ENCODE measurements at places on chromosomes 6 and 20. TPM values are rescaled to one million over a fixed set of nuclear protein-coding genes. Genes with fewer than 3 reads are reported as not detected.

The MYL9 gene
- total RNA-seq = 518 TPM

The PCK1 gene
- 331 TPM for total RNA-seq

The ZNF165 gene
- total RNA-seq = 0.19 TPM

The MYLK2 gene
- total RNA-seq = not detected

The FLRT3 gene
- total RNA-seq = 0.06 TPM

The FNDC1 gene
- total RNA-seq = 1.2 TPM

The CEBPB gene
- 434 TPM for total RNA-seq

The RNF39 gene
- total RNA-seq = not detected

The C6orf58 gene
- not detected for total RNA-seq

The NHLRC1 gene
- 2.1 TPM for total RNA-seq

The FHL5 gene
- total RNA-seq = 16.6 TPM

- DNase-seq = no peak
These were observed 4.0 kb upstream of the TUBB2B start for GRCh38 chr6:3231247-3232016.

DNA sequence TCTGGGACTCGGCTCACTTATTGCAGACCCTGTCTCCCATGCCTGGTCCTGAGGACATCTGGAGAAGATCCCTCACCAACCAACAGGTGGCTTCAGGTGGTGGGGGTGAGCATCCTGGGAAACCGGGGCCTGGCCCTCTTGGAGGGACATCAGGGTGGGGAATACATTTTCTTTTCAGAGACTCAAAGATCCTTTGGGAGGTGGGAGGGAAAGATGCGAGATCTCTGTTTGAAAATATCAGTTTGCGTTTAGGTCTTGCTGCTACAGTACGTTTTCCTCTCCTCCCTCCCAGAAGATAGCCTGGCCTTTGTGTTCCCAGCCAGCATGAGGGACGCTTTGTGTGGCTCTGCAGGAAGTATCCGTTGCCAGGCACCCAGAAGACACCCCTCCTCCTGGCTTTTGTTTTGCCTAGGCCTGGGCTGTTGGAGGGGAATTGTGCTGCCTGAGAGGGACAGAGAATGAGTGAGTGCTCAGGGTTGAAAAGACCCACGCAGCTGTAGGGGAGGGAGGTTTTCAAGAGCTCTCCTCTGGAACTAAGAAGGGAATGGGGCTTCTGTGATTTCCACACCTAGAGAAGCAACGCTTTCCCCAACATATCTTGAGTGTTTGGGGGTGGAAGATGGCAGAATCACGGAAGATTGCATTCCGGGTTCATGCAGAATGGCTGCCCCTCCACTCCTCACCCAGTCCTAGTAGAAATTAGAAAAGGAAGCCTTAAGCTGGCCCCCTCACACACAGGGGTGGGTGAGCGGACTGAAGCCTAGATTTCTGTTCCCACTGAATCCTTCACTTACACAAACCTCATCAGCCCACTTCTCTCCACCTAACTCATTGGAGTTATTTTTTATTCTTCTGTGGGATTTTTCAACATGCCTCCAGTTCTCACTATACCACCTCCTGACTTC, 22.0 kb upstream of the SLC2A12 start:
- no peak for DNase-seq

- no peak for DNase-seq
These were observed 1.3 kb downstream of the SLCO4A1 start for GRCh38 chr20:62643521-62644043.

GRCh38 chr6:150702675-150703074, 103.0 kb downstream of the PLEKHG1 start:
- no peak for DNase-seq

DNA sequence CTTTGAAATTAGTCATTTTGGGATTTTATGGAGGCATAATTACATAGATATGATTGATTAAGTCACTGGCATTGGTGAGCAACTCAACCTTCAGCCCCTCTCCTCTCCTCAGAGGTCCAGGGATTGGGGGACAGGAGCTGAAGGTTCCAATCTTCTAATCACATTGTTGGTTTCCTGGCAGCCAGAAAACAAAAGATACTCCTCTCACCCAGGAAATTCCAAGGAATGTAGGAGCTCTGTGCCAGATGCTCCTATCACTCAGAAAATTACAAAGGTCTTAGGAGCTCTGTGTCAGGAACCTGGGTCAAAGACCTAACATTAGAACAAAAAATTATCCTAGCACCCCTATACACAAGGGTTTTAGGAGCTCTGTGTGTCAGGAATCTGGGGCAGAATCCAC, 679.7 kb upstream of the ID4 start:
- no peak for DNase-seq

DNA sequence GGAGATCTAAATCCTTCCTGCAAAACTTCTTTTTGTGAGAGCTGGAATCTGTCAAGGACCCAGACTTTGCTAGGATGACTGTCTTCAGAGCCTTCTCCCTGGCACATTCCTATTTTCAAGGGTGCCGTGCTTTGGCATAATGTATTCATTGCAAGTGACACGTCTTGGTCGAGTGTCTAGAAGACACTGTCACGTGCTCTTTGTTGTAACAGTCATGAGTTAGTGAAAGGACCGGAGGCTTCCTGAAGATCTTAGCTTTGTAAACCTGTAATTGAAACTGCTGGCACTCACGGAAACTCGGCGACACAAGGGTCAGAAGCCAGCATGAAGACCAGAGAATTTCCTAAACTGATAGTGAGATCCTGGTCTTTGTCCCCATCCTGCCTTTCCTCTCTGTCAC, 19.7 kb upstream of the TAGAP start:
- DNase-seq = no peak

DNA sequence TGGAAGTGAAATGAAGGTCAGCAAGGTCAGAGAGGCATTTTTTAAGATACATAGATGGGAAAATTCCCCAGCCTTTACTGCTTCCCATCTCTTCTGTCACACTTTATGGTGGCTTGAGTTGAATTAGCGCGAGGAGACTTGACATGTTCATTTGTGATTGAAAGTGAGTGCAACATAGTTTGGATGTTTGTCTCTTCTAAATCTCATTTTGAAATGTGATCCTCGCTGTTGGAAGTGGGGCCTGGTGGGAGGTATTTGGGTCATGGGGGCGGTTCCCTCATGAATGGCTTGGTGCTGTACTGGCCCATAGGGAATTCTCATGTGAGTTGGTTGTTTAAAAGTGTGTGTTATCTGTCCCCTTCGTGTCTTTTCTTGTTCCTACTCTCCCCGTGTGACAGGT, 237.2 kb downstream of the CDKAL1 start:
- DNase-seq = no peak

GRCh38 chr6:47701363-47701762, 3.0 kb downstream of the ADGRF4 start:
- no peak for DNase-seq

DNA sequence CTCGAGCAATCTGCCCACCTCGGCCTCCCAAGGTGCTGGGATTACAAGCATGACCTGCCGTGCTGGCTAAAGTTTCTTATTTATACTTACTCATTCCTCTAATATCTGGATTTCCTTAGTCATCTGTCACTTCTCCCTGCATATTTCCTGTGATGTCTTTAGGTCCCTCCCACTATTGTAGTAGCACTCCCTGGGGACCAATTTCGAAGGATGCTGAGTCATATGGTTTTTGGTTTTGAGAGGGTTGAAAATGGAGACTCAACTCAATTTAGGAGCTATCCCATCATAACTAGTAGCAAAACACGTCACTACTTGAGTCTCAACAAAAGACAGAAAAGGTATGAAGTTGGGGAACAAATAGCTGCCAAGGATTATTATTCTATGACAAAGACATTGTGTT, 20.2 kb downstream of the MCUR1 start:
- no peak for DNase-seq

GRCh38 chr6:106927531-106928398, 46.8 kb downstream of the CD24 start:
- DNase-seq = no peak

DNA sequence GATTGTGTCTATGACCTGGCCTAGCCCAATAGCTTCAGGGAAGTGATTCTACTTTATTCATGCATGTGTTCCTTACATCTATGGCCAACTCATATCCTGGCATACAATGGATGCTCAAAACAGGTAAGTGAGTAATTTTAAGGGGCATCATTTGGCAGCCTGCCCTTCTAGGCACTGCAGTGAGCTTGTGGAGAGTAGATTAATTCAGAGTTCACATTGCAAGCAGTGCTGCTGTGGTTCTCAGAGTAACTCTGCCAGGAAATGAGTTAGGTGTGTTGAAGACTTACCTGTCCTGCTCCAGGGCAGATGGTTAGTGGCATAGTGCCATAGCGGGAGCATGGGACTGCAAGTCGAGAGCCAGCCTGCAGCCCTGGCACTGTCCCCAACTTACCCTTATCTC, 158.0 kb downstream of the SCP2D1 start:
- no peak for DNase-seq

GRCh38 chr6:50655848-50656453, 57.4 kb upstream of the TFAP2D start:
- DNase-seq = no peak

DNA sequence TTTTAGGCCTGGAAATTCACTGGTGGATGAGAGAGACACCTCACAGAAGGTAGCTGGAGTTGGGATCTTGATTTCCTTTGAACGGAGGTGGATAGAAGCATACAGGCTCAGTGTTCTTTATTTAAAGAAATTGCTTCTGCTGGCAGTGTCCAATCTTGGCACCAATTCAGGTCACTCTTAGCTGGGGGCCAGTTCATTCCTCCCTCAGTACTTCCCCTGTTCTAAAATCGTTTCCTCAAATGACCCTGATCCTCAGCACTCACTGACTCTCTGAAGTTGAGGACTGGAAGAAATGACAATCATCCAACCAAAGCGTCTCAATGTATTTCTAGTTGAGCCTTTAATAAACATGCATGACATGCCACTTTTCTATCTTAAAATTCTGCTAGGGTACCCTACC, 472.5 kb upstream of the BTBD3 start:
- no peak for DNase-seq

GRCh38 chr6:117674991-117675657, at the start of gene NUS1:
Gene NUS1, plus strand, starts transcription at chr6:117675469. Its CDS starts 202 bp downstream, at chr6:117675671.
- peak; percentile 99 for DNase-seq

GRCh38 chr6:79544299-79544927, 7.2 kb upstream of the LCA5 start:
- DNase-seq = no peak

DNA sequence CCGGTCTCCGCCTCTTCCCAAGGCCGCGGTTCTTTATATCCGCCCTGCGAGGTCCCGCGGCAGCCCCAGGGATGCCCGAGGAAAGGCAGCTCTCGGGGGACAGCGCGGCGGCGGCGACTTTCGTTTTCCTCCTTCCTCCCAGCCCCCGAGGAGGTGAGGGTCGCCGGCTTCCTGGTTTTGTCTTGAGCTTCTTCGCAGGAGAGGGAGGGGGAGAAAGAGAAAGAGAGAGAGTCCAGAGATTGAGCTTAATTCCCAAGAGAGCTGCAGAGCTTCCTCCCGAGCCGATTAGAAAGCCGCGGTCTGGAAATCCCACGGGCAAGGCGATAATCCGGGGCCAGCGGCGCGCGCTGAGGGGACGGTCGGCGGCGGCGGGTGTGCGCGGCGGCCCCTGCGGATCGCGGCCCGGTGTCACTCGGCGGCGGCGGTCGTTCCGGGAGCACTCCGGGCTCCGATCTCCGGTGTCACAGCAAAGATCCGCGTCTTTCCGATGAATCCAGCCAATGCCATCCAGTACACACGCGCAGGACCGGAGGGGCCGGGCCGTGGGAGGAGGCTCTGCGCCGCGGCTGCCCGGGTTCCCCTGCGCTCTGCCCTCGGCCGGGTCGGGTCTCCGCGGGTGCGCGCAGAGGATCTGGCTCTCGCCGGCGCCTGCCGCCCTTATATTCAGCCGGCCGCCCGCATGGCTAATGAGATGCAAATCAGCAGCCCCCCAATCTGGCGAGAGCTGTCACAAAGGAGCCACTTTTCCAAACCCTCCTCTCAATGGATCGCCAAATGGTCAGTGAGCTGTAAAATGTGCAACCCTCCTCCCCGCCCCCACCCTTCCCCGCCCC, at the start of gene DLL1:
TSS of gene DLL1 (minus strand) at position 783 of the 833 bp plus-strand sequence. CDS start 939 bp downstream, outside the sequence.
- DNase-seq = peak; percentile 89

DNA sequence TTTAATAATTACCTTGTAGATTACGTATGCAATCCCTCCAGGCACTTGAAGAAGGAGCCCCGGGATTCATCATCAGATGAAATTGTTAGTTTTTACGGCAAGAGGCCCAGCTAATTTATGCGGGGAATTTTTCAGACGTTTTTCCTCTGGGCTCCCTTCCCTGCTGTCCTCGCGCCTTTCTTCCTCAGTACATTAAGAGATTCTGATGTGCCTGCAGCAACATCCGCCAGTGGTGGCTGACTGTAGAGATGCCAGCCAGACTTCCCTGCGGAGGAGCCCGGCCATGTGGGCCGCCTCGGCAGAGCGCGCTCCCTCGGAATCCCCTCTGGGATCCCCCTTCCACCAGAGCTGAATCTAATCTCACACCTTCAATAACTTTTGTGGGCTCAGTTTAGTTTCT, 46.4 kb upstream of the POU3F2 start:
- DNase-seq = no peak

DNA sequence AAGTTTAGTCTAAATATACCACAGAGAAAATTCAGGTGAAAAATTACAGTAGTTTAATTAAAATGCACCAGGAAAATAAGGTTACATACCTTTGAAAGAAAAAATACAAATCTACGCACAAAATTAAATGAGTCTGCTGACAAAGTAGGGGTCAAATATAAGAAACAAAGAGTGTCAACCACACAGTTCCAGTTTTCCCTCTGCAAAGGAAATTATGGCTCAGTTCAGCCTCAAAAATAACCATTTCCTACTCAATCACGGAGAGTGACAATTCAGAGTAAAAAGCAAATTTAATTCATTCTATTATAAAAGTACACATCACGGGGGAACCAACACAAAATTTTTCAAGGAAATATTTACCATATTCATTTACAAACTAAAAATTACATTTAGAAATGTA, 124.8 kb downstream of the PTPRK start:
- DNase-seq = no peak

- DNase-seq = no peak
These were observed 746.3 kb upstream of the CHD6 start for GRCh38 chr20:42364446-42364845.

- DNase-seq = peak; percentile 35
These were observed 57.8 kb downstream of the GMPR start for GRCh38 chr6:16296061-16296670.

DNA sequence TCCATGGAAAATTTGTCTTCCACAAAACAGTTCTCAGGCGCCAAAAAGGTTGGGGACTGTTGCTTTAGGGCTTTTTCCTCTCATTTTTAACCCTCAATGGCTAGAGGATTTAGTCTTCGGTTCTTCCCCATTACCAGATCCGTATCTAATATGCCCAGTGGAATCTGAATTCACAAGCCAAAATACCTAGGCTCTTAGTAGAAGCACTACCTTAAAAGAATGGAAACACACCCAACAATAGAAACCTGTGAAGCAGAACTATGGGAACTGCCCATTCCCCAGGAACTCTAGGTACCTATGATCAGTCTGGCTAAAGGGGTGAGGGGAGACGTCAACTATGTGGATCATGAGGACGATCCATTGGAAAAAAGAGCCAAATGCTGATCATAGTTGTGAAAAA, 3.1 kb downstream of the TREML4 start:
- no peak for DNase-seq

- DNase-seq = peak; percentile 30
These were observed 15.7 kb downstream of the SLC23A2 start for GRCh38 chr20:4985658-4986057.

GRCh38 chr6:44176762-44177509, 18.3 kb downstream of the CAPN11 start:
- DNase-seq = no peak
